Uterus (tissue), 4 donors: ENCODE measurements at places on chromosomes 16 and 17. TPM values are rescaled to one million over a fixed set of nuclear protein-coding genes. Genes with fewer than 3 reads are reported as not detected.

INCA1 gene
- total RNA-seq: not detected

TPSB2 gene
- total RNA-seq: 4.1 TPM

CALCOCO2 gene
- total RNA-seq: 40.9 TPM

HOXB8 gene
- total RNA-seq: not detected

CNTNAP4 gene
- total RNA-seq: not detected

KRT32 gene
- total RNA-seq: not detected

MEAK7 gene
- total RNA-seq: 26.1 TPM

NPIPB2 gene
- 2.1 TPM for total RNA-seq

SULT1A2 gene
- total RNA-seq: not detected

RTN4RL1 gene
- 4.9 TPM for total RNA-seq
